Fibroblast of skin of right quadriceps (primary cell): ENCODE measurements at places on chromosomes 4 and X.

DNA sequence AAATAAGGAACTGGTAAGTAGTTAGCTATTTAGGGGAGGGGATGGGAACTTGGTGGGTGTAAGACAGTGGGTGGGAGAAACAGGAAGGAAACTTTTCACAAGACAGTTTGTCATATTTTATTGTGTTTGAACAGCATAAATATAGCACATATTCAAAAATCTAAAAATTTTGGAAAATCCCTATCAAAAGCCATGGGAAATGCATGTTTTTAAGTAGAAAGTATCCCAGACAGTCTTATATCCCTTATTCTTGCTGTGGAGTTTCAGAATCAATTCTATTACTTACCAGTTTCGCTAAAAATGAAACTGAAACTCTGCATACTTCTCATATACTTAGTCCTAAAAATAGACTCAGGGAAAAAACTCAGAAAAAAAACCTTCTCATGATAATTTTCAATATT lies 22.3 kb upstream of the RASGEF1B start:
- DNase-seq, result no peak

DNA sequence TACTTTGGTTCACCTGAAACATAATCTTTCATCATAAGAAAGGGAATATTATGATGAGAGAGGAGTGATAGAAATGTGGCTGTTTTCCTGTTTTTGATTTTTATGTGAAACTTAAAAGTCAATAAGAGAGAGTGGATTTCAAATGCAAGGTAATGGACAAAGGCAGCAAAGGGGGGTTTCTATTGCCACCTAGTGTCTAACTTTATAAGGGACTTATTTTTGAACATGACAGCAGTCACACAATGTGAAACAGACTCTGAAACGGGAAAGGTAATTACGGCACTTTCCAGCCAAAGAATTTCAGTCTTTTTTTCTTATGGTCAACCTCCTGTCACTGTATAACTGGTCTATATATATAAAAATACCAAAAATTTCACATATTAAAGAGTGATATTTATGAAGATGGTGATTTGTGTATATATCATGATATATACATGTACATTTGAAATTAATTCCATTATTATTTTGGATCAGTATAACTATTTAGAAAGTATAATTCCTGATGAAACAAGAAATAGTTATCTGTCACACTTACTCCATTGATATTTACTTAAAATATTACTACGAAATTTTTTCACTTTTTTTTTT lies 127.1 kb downstream of the FBXO8 start:
- peak; percentile 44 for DNase-seq

GRCh38 chrX:31117266-31117665 lies 45.4 kb upstream of the FTHL17 start:
- no peak for DNase-seq

GRCh38 chr4:62126064-62126732 lies 926.1 kb downstream of the ADGRL3 start:
- no peak for DNase-seq

DNA sequence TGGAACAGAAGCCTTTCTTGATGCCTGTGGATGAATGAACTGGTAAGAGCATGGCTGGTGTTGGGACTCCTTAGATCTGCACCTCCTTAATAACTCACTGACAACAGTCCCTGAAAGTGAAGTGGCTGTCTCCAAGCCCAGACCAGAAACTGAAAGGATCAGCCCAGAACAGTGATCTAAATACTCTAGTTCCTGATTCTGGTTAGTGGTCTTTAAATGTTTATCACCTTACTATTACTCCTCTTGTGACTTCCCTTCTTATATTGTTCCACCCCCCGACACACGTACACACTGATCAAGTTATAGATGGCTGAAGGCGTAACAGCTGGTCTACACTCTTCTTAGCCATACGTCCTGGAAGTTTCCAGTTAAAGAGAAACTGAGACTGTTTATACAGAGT lies 33.8 kb upstream of the ARMCX2 start:
- no peak for DNase-seq

GRCh38 chrX:68710870-68711576 lies 63.6 kb downstream of the STARD8 start:
- DNase-seq, result peak; percentile 36

- peak; percentile 47 for DNase-seq
Measured at GRCh38 chrX:101759000-101759399, 99.3 kb upstream of the ARMCX2 start.

- DNase-seq, result no peak
Measured at GRCh38 chr4:183920512-183920911, 15.4 kb downstream of the STOX2 start.

DNA sequence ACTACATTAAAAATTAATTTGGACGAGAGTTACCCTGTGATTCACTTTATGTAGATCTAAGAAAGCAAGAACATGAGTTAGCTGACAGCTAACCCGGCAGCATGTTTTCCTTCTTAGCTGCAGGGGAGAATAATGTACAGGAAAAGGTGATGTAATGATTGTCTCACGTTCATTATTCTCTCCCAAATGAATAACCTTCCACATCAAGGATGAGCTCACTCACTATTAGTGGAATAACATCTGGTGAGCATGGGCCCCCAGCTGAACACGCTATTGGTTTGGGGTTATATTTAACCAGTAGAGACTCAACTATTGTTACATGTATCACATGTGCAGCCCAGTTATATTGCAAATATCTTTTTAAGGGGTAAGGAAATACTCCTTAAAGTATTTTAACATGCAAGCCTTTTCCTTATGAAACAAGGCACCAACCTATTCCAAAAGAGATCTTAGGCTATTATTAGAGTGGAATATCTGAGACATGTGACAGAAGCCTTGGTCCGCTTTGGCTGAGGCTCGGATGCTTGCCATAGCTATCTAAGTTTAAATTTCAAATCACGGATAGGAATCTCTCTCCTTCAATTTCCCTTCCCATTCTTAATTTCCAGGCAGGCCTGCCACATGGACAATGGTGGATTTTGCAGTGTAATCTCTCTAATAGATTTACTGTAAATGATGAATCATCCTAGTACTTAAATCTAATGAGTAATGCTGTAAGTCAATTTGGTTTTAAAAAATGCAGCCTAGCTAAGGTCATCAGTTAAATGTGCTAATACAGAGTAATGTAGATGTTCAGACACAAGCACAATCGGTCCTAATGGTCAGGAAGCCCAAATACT lies 99.0 kb upstream of the OTUD4 start:
- peak; percentile 96 for DNase-seq

DNA sequence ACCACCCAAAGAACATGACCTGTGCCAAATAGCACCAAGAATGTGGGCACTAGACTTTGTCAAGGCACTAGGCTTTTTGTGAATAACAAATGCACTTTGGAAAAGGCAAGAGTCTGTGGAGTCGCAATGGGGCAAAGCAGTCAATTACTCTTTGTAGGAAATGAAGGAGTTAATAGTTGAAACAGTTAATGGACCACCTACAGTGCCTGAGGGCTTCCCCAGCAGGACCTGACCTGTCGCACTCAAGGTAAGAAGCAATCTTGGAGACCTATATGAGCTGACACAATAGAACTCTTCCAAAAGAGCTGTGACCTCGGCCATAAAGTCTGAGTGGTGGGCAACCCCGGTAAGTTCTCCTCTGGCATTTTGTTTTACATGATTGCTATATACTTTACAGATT lies 49.2 kb upstream of the CAPN6 start:
- DNase-seq, result no peak
